ENCODE measurements at places on chromosomes 1 and 21.
A peak's percentile ranks its signal among the peaks of the same experiment; 100 is the strongest.

- DNase-seq, result no peak
Observed at GRCh38 chr1:164033782-164034181, 525.2 kb upstream of the PBX1 start.

GRCh38 chr1:1627261-1627828 is 4.6 kb upstream of the MMP23B start:
- DNase-seq, result no peak

DNA sequence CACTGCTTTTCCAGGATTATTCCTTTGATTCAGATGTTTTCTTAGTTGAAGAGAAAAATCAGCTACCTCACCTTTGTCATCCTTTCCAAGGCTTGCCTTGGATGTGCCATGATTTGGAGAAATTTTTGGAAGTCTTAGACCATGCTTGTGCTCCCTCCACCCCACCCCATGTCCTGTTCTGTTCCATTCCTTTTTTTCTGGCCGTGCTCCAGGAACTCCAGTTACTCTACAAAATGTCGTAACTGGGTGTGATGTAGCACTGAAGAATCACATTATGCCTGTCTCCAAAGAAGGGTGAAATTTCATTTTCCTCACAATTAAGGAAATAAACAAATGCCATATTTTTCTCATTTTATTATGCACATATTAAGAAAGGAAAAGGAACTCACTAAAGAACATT is 217.8 kb upstream of the ZRANB2 start:
- DNase-seq, result no peak

GRCh38 chr1:228059634-228060457 is 22.7 kb upstream of the ARF1 start:
- peak; percentile 99 for DNase-seq

DNA sequence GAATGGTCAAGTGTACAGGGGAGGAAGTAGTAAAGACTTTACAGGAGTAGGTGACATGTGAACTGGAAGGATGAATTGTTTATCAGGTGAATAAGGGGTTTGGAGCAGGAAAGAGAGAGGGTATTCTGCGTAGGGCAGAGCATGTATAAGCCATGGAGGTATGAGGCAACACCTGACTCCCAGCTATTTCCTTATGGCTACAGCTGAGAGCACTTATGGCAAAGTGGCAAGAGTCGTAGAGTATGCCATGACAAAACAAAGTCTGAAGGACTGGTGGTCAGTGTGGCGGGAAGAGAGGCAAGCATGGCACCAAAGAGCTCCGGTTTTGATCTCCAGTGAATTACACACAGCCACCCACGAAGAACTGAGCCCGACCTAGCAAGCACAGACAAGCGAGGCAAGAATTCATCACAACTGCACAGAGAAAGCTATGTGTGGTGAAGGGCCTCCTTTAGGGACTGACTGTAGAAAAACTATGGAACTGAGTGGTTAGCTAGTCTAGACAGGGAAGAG is 9.0 kb upstream of the ELOVL1 start:
- DNase-seq, result no peak

DNA sequence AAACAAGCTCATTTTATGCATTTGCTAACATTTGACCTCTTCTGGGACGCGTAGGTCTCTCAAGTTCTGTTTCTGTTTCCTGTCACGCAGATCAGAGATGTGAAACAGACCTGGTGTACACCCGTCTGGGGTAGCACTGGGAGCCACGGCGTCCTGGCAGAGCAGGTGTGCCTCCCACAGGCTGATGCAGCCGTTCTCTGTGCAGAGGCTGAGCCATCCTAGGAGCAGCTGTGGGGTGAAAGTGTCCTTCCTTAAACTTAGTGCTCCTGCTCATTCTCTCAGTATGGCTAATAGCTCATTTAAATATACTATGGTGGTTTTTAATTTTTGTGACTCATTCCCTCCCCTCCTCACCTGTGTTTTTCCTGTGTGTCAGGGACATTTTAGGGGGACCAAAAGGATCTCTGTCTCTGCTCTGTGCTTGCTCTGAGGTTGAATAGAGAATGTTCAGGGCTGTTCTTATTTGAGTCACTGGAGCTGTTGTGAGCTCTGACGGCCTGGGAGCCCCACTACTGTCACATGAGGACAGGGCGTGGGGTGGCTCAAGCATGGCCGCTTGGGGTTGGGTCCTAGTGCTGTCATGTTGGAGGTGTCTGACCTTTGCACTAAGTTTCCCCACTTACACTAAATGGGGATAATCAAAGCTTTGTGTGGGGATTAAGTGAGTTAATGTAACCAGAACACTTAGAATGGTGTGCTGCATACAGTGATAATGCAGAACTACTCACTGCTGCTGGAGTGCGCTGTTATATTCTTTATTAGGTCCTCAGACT is 43.0 kb downstream of the GALNT2 start:
- DNase-seq, result no peak

DNA sequence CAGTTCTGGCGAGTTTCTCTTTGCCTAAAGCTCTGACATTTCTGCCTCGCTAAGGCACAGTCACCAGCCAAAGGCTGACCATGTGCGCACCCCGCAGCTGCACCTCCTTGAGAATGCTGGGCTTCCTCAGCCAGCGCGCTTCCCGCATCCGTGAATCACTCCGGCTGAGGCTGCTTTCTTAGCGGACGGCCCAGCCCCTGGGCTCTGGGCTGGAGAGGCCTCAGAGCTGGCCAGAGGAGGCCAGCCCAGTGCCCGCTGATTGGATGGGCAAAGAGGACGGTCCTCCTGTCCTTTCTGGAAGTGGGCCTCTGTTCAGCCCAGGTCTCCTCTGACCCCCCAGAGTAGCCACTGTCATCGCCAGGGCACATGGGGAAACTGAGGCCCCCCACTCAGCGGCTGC is 56.1 kb downstream of the PRDM16 start:
- DNase-seq, result no peak

DNA sequence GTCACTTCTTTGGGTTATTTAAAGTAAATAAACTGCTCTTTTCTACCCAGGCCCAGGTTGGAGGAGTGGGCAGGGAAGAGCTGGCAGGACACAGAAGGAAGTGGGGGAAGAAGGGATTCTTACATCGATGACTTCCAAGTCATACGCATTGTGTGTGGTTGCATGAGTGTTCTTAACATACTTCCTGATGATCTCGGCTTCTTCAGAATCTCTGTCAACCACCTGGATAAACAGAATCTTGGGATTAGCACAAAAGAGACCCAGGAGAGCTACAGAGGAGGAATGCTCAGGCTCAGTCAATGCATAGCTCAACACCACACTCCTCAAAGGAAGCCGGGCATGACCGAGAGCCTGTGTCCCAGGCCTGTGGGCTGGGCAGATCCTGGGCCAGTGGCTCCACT is 42.1 kb downstream of the PARP1 start:
- no peak for DNase-seq

- DNase-seq, result no peak
Observed at GRCh38 chr1:46081619-46082018, 50.8 kb downstream of the PIK3R3 start.

DNA sequence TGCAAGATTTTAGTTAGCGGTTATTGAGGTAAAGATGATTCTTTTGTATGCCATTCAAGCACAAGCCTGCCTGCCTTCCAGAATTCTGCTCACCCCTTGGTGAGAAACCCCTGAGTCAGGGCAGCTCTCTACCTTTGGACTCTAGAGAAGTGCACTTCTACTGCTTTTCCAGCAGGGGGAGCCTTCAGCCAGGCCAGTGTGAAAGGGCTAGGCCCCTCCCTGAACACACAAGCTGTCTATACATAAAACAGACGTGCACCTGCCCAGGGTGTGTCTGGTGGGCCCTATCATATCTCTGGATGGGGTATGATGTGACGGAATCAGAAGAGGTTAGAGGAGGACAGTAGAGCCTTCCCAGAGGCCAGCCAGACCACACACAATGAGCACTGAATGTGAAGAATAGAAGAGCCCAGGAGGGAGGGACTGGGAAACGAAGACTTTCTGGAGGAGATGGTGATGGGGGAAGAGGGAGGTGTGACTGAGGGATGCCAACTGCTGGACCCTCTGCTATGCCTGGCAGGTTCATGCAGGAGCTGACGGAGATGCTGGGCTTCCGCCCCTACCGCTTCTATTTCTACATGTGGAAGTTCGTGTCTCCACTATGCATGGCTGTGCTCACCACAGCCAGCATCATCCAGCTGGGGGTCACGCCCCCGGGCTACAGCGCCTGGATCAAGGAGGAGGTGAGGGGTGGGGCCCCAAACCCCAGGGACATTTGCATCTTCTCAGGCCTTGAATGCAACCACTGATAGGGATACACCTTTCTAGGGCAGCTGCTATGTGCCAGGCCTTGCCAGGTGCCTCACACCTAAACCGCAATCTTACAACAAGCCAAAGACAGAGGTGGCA is 13.0 kb upstream of the KCNC4 start:
- no peak for DNase-seq

- no peak for DNase-seq
Observed at GRCh38 chr1:112172294-112172882, 182.9 kb upstream of the KCND3 start.

GRCh38 chr21:31895077-31895835 is 22.4 kb downstream of the HUNK start:
- DNase-seq, result no peak

GRCh38 chr1:204154568-204155255 is 2.9 kb upstream of the ETNK2 start:
- no peak for DNase-seq

GRCh38 chr1:99250728-99251127 is 13.6 kb upstream of the PLPPR4 start:
- DNase-seq, result no peak

DNA sequence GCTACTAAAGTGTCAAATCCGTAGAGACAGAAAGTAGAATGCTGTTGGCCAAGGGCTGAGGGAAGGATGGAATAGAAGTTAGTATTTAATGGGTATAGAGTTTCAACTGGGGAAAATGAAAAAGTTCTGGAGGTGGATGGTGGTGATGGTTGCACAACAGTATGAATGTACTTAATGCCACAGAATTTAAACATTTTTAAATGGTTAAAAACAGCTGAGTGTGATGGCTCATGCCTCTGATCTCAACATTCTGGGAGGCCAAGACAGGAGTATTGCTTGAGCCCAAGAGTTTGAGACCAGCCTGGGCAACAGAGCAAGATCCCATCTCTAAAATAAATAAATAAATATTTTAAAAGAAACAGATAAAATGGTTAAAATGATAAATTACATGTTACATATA is 44.5 kb downstream of the PIK3R3 start:
- no peak for DNase-seq

DNA sequence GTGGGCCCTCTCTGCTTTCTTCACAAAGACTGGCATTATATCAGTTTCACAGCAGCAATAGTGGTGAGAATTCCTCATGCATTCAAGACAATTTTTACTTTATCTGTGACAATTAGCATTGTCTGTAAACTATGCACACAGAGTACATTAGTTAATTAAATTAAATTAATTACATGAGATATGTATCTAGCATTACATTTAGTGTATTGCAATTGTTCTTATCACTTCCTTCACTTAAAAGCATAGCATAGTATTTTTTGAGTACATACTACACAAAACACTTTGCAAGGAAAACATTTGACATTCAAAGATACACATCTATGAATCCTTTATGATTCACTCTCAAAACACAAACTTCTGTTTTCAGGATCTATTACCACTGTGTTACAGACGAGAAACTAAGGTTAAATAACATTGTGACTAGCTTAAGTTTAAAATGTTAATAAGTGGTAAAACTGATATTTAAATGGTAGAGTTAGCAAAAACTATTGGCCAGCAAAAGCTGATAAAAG is 1542.6 kb downstream of the PLA2G4A start:
- DNase-seq, result no peak

DNA sequence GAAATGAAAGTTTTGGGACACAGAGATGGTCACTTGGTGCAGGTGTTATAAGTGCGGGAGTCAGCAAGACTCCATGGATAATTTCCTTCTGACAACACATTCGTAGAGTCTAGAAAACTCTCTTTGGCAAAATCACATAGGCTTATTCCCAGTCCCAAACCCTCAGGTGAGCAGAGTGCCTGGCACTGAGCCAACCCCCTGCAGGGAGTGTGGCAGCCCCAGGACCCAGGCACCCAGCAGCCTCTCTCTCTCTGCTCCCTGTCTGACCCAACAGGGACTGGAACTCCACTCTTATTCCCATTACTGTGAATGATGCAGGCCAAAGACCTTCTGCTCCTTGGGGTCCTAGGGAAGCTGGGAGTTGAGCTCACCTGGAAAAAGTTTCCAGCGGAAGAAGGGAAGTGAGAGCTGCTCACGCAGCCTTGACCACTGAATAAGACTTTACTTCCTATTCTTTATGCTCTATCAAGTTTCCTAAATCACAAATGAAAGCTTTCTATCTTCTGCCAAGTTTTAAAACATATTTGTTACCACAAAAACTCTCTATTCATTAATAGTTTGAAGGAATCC is 132.6 kb upstream of the ETV3 start:
- no peak for DNase-seq

DNA sequence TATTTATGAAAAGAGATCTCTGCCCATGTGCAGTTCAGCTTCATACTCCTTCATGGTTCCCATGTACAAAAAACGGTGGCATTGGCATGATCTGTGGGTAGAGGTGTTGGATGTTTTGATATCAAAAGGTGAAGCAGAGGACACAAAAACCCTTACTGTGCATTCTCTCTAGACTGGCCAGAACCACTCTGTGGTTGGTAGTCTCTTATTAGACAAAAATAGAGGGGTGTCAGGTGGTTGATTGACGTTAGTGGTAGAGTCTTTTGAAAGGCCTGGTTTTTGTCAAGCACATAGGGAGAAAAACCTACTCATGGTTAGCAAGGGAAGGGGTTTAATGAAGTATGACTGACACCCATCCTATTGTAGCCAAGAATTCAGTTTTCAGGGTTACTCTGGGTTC is 400.0 kb upstream of the TMPRSS15 start:
- no peak for DNase-seq

- no peak for DNase-seq
Observed at GRCh38 chr1:201773764-201774163, 55.2 kb upstream of the IPO9 start.

DNA sequence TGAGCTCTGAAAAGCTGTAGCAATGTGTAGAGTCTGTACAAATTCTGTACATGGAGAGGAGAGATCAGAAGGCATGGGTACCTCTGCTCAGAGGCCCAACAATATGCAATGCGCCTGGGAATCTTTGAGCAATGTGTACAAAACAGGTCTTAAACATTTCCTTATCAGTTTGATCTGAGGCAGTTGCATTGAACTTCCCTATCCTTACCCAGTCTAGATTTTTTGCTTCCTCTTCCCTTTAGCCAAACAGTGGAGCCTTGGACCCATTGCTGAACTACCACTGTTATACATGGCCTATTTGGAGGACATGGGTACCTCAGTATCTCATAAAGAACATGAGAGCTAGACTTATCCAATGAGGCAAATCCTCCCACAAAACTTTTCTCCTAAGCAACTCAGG is 12.6 kb upstream of the MNDA start:
- DNase-seq, result no peak

DNA sequence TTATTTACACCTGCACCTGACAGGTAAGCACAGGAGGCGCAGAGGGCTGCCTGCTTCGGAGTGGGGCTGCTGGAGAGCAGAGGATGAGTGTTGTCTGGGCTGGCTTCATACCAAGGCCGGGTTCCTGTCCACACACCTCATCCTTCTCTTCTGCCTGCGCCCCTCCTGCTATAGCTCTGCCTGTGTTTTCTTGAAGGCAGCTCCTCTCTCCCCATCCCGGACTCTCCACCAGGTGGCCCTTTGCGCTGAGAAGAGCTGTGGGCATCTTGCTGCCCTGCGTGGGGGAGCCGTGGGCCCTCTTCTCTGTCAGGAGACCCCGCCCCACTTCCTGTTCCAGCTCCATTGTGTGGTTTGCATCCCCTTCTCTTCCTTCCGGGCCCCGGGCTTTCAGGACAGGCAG is 35.0 kb downstream of the ARHGEF10L start:
- no peak for DNase-seq

- no peak for DNase-seq
Observed at GRCh38 chr1:110783292-110783918, 89.5 kb upstream of the CD53 start.
